ENCODE measurements at places on chromosomes 6 and 20.

GRCh38 chr6:13711324-13711732 is 307 bp downstream of the RANBP9 start:
- no peak for DNase-seq

DNA sequence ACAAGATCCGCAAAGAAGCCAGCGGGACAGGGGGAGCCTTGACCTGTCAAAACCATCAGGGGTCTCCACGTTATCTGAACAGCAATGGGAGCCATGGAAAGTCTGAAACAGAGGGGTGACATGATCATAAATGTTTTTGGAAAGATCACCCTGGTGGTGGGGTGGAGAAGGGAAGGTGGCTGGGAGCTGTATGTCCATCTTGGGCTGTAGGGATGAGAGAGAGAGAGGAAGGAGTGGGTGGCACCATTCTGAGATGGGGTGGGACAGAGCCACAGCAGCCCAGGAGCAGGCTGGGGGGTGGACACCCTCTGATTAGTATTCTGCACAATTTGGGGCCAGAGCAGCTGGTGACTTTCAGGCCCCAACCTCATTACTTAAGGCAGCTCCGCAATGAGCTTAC is 30.1 kb downstream of the ANKRD60 start:
- no peak for DNase-seq

DNA sequence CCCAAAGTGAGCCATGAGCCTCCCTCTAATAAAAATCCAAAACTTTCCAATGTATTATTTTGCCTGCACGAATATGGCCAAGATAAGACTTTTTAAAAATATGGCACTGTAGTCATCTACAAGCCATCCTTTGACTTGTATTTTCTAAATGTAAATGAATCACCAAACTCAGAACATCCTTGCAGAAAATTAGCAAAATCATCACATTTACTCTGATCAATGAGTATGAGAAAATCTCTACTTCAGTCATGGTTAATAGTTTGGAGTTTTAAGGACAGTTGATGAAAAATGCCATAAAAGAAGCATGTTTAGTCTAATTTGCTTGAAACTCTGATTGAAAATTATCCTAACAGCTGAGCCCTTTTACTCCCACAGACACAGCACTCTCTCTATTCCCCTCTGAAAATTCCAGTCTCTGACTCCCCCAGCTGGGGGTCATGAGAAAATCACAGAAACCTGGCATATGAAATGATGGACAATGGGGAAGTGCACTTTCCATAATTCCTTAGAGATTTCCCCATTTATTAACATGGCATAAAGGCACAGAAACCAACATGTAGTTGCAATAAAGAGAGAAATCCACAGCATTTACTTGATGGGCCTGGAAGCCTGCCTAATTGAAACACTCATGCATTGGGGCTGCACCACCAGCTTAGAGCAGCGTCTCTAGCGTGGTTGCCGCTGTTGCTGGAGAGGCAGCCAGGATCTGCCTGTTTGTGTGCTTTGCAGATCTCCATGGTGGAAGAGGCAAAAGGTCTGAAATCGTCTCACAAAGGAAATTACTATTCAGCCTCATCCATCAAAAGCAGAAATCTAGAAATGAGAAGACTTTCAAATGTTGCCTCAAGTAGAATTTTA is 214.0 kb downstream of the WDR27 start:
- DNase-seq = no peak

- DNase-seq = peak; percentile 35
Measured at GRCh38 chr6:22001396-22002027, 295.3 kb downstream of the PRL start.

- no peak for DNase-seq
Measured at GRCh38 chr6:152531659-152532058, 105.5 kb downstream of the SYNE1 start.

DNA sequence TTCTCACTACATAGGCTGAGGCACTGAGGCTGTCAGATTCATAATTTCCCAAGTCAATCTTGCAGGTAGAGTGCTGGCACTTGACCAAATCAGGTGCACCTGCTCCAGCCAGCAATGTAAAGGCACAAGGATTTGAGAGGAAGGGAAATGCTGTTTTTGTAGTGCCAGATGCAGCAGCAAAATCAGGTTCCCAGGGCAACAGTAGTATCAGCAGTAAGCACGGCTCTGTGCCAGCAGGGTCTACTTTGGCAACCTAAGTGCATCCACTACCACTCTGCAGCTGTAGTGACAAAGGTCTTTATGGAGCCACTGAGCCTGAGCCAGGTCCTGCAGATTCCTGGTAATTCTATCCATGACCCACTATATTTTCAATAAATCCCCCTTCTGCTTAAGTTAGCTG is 329.5 kb downstream of the TPBG start:
- no peak for DNase-seq

DNA sequence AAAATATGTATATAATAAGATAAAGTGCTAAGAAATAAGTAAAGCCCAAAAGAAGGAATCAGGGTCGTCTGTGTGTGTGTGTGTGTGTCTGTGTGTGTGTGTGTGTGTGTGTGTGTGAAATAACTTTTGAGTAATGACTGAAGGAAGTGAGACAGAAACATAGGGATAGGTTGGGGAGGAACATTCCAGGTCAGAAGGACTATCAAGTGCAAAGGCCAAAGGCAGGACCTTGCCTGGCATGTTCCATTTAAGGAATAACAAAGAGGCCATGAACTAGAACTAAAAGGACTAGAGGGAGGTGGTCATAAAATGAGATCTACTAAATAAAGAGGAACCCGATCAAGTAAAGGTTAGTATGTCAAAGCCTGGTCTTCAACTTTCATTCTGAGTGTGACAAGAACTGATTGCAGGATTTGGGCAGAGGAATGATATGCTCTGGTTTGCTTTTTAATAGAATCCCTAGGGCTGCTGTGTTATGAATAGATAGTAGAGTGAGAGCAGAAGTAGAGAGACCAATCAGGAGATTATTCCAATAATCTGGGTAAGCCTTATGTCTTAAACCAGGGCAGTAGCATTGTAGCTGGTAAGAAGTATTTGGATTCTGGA is 6.9 kb downstream of the ENPP3 start:
- DNase-seq = no peak

DNA sequence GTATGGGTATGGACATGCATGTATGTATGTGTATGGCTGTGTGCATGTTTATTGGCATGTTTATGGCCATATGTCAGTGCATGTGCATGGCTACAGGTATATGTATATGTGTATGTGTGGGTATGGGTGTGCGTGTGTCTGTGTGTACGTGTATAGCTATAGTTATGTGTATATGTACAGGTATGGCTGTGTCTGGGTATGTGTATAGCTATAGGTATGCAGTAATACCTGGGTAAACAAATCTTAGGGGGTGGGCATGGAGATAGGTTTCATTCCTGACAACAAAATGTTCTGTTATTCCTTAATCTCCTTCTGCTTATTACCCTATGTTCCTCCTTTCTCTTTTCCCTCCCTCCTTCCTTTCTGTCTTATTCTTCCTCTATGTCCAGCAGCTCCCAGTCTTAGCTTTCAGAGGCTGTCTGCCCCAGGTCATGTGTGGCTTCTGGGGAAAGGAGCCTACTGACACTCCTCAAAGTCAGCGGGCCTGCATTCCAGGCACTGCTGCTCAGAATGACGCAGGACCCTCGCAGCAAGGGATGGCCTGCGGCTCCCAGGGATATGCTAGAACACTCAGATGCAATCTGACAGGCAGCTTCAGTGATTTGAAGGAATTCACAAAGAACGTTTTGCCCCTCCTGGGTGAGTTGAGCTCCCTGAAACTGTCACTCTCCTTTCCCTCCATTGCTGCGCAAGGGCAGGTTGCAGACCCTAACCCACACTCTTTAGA is 139.3 kb upstream of the PHACTR1 start:
- peak; percentile 27 for DNase-seq

DNA sequence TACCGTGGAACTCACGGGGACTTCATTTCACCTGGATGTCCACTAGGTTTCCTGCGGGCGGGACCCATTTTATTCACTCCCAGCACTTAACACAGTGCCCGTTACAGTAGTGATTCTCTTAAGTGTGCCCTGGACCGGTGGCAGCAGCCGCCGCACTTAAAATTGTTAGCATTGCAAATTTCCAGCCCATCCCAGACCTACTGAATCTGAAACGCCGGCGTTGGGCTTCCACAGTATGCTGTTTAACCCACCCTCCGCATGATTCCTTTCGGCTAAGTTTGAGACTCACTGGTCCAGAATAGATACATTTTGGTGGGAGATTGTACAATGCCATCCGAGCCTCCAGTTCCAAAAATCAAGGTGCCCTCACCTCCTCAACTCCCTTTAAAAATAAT is 967 bp downstream of the SMPDL3A start:
- DNase-seq = no peak

DNA sequence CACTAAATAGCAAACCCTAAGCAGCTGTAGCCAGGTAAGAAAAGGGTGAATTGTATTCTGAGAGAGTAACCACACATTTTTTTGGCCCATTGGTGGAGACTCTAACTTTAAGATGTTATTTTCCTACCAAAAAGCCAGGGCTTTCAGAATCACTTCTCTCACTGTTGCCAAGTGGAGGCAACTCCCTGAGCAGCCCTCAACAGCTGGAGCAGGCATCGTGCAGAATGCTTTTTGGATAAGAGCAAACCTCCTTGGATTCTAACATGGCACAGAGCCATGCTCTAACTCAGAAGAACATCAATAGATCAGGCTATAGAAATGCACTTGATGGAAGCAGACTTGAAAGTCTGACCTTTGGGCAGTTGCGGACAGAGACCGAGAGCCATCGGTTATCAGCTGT is 722.2 kb upstream of the CHD6 start:
- no peak for DNase-seq

GRCh38 chr20:25220810-25221591 is 25.5 kb downstream of the ENTPD6 start:
- no peak for DNase-seq

GRCh38 chr6:21831521-21832291 is 238.2 kb downstream of the SOX4 start:
- DNase-seq = peak; percentile 93

DNA sequence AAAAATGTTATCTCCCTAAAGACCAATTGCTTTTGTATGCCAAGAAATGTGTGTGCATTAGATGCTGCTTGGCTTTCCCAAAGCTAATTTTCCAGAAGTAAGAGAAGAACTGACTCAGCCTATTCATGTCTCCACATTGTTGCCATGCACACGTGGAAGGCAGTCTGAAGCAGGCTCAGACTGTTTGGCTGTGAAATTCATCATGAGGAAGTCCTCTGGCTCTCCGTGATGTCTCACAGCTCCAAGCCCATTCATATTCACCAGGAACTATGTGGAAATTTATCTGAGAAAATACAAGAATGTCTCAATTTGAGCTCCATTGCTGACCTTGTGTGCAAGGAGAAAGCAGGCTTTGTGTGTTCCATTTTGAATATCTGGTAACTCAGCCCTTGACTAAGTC is 1022.2 kb upstream of the GJE1 start:
- DNase-seq = no peak

- no peak for DNase-seq
Measured at GRCh38 chr20:32282461-32282860, 5.0 kb downstream of the KIF3B start.

DNA sequence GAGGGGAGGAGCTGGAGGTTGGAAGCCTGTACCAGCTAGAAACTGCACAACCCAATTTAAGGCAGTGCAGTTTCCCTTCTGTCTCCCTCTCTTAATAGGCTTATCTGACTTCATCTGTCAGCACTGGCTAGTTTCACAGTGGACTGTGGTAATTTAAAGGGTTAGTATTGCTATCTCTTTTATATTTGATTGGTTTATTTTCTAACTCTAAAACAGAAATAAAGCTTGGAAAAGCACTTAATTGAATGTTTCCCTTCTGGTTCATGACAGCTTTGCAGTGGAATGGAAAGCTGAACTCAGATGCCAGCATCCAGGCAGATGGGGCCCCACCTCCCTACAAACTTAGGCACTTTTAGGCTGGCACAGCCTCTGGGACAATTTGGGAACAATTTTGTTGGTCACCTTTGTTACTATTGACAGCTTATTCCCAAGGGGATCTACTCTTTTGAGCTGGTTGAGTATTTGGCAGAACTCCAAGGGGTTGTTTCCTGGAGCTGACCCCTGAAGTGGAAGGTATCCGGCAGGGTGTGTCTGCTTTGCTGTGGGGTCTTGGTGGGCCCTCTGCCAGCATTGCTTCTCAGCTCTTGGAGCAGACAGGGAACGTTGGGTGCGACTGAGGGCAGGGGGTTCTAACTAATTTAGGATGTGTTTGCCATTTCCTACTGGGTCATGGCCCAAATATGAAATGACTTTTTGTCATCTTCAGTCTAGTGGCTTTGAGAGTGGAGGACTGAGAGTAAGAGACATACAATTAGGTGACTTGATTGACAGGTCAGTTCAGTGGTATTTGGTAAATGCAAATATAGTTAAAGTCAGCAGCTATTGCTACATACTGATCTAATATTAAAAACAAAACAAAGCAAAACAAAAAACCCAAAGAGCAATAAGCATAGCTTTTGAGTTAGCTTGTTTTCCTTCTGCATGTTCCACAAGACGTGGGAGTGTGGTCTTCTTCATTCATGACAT is 9.3 kb downstream of the SH3BGRL2 start:
- no peak for DNase-seq

DNA sequence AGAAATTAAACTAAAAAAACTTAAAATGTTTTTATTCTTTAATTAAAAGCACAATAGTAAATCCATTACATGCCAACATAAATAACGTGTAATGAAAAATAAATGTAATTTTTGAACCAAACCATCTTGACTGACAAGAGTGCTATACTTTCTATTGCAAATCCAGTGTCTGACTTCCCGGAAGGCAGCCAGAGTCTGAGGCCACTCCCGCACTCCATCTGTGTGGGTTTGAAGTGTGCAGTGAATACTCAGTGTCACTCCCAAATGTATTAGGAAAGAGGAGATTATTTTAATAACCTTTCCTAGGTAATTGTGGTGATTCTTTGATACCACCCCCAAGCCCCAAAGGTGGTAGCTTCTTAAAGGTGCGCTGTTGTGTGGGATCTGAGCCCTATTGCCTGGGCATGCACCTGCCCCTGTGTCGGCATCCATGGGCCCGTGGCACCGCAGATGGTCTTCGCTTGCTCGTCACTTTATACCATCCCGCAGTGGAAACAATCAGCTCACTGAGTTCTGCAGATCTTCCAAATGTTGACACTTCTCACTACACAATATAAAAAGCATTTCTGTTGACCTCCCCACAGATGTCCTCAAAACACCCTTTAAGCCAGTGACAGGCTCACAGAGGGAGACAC is 391.2 kb downstream of the THBS2 start:
- DNase-seq = no peak

- no peak for DNase-seq
Measured at GRCh38 chr6:111713236-111713635, 107.6 kb upstream of the TRAF3IP2 start.

- no peak for DNase-seq
Measured at GRCh38 chr6:156821707-156822106, 44.5 kb downstream of the ARID1B start.

GRCh38 chr6:133921249-133921859 is 31.7 kb upstream of the TBPL1 start:
- peak; percentile 72 for DNase-seq

All from astrocyte of the cerebellum (primary cell).